ENCODE measurements at places on chromosomes 5 and 9.

DNA sequence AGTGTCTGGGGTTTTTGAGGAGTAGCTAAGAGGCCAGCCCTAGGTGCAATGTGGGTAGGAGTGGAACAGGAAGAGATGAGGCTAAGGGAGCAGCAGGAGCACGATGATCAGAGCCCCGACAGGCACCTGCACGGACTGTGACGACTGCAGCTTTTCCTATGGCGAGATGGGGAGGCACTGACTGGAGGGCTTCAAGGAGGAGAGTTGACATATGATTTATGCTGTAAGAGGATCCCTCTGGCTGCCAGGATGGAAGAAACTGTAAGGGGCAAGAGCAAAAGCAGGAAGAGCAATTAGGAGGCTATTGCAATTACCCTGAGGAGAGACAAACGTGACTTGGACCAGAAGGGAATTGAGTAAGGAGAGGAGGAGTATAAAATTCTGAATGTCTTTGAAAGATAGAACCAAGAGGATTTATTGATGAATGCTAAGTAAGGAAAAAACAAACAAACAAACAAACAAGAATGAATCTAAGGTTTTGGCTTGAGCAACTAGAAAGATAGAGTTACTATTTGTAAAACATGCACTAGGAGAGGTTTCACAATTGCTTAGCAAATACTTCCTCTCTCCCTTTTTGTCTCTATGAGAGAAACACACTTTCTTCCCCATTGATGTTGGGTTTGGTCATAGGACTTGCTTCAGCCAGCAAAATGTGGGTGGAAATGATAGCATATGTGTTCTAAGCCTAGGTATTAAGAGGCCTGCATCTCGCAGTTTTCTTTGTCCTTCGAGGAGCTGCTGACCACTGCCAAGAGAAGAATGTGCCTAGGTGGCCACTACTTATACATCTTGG, 32.9 kb downstream of the TRPC7 start:
- no peak for DNase-seq

DNA sequence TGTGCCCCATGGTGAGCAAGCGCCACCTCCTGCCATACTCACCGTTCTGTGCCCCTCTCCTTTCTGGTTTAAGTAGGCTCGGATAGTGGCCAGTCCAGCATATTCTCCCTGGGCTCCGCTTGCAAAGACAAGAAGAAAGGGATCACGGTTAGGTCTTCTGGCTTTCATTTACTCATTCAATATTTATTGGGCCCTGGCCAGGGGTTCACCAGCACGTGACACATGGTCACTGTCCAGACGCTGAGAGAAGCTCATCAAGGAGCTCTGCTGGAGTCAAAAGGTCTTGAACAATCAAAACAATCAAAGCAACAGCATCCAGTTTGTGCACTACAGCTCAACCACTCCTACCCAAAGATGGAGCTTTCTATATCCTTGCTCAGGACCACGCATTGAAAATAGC, 80.2 kb downstream of the GLDC start:
- DNase-seq = no peak

- no peak for DNase-seq
These were observed 111.2 kb downstream of the SV2C start for GRCh38 chr5:76194340-76194739.

DNA sequence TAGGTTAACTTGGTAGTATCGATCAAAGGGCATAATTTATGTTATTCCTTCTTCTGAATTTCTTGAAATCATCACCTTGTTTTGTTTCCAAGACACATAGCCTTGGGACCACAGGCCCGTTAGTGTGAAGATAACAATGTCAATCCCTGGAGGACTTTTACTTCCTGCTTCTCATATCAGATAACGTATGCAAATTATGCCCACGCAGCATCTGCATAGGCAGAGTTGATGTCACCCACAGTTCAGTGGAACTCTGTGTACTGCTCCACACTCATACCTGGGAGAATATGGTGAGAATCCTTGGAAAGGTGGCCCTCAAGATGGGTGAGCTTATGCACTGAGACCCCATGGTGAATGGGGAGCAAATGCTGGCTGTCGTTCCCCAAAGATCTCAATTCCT, 95.0 kb downstream of the CFAP90 start:
- no peak for DNase-seq

- no peak for DNase-seq
These were observed 621.6 kb downstream of the TLR4 start for GRCh38 chr9:118325757-118326156.

DNA sequence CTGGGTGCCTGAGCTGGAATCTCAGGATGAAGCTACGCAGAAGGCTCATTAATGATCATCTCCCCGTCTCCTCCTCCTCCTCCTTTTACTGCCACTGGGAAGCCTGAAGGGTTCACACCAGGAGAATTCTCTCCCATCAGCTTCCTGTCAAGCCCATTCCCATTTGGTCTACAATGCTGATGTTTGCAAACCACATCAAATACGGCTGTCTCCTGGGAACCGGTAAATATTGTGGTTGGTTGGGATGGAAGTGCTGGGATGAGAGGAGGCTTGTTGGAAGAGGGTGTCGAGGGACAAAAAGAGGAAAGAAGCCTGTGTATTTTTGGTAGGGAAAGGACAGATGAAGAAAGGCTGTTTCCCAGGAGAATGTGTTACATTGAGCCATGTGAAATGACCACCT, 13.2 kb upstream of the S1PR3 start:
- no peak for DNase-seq

GRCh38 chr5:54700986-54701578, 183.5 kb downstream of the SNX18 start:
- no peak for DNase-seq

GRCh38 chr5:79840084-79840990, 150.7 kb downstream of the CMYA5 start:
- DNase-seq = no peak

DNA sequence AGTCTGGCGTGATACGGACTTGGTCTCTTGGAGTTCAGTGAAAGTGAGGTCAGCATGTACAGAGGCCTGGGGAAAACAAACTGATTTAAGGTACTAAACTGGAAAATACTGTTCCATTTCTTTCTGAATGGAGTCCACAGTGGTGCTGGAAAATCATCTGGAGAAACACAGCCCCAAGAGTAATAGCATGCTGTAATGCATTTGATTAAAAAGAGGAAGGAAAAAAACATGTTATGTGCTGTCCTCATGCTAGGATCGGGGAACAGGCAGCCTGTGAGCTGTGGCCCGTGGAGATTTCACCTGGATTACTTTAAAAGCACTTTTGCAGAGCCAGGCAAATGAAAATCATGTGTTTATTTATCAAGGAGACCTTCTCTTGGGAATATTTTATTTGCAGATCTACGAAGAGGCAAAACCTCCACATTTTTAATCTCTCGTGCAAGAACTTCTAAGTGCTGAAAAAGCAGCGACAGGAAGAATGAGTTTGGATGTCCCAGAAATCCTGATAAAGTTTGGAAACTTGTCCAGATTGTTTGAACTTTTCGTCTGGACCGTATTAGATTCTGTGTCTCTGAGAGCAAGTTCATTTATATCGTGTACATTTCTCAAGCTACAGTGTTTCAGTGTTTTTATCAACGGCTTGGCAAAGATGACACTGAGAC, 228.8 kb downstream of the GAS1 start:
- DNase-seq = no peak

- DNase-seq = no peak
These were observed 394.2 kb upstream of the PAPPA start for GRCh38 chr9:115759426-115759825.

DNA sequence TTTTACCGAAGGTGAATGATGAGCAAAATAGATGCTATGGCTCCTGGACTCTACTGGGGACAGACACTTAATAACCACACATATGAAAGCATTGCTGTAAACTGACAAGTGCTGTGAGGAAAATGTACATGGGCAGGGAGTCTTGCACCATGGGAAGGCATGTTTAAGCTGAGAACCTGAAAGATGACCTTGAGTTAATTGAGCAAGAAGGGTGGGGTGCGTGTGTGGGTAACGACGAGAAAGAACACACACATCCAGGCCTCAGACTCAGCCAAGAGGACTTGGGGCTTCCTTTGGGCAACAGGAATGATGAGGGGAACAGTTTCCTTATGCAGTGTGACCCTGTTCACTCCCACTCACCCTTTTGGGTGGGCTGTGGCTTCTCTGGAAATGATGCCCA, 73.1 kb downstream of the HSPA4 start:
- DNase-seq = no peak

GRCh38 chr9:11233696-11234095, 620.9 kb upstream of the PTPRD start:
- DNase-seq = no peak

DNA sequence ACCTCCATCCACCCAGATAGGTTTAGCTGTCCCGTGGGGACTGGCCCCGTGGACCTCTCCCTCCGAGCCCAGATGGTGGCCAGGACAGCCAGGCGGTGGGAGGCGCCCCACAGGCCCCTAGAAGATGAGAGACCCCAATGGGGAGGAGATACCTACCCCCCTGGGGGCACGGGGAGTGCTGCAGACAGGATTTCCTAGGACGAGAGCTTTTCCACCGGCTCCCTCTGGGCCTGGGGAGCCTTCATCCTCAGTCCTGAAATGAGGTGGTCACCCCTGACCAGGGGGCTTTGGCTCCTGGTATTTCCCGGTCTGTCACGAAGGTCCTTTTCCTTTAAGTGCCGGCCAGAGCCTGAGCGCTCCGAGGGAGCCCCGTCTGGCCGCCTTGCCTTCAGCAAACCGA, 46.8 kb downstream of the MRPL36 start:
- DNase-seq = no peak

DNA sequence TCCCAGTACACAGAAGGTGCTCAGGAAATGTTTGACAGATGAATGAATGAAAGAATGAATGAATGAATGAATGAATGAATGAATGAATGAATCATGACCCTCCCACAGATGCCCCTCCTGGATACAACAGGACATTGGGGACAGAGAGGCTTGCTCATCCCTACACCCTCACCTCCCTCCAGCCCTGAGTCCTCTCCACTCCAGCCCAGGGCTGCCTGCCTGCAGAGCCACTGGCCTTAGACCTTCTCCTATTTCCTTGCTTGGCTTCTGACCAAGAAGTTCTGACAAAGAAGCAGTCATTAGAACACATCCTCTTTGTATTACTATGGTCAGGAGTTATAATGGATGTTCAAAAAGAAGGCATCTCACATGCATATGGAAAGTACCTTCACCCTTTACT, 240.7 kb upstream of the DAPK1 start:
- DNase-seq = no peak

- DNase-seq = no peak
These were observed 142.9 kb downstream of the CAMK4 start for GRCh38 chr5:111367115-111367514.

GRCh38 chr5:10301842-10302610, 5.7 kb downstream of the CMBL start:
- no peak for DNase-seq
